ENCODE measurements at places on chromosomes 2 and 18.

- DNase-seq = no peak
Observed at GRCh38 chr2:218128781-218129457, 3.1 kb downstream of the CXCR2 start.

- no peak for DNase-seq
Observed at GRCh38 chr2:72117718-72118117, 29.9 kb downstream of the CYP26B1 start.

- no peak for DNase-seq
Observed at GRCh38 chr2:160425434-160426151, 68.0 kb downstream of the RBMS1 start.

- no peak for DNase-seq
Observed at GRCh38 chr2:204228169-204228886, 291.8 kb downstream of the ICOS start.

DNA sequence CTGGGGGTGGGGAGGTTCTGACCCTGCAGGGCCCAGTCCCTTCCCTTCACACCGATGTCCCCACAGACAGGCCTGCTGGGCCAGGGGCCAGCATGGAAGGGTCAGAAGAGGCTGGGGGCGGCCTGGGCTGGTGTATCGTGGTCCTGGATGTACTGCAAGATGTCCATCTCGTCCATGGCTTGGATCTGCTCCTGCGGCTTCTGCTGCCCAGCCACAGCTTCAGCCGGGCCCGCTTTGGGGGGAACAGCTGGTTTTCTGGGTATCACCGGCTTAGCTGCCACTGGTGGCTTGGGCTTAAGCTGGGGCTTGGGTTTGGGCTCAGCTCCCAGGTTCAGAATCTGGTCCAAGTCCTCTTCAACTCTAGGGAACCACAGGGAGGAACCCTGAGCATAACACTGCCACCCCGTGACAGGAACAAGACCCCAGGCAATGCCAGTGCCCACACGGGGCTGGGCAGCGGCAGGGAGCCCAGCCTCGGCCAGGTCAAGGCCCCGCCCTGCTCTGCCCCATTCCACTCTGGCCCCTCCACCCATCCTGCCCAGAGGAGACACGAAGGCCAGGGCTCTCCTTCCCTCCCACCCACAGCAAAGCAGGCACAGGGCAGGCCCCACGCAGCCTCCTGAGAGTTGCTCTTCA, 31.9 kb downstream of the HS1BP3 start:
- no peak for DNase-seq

DNA sequence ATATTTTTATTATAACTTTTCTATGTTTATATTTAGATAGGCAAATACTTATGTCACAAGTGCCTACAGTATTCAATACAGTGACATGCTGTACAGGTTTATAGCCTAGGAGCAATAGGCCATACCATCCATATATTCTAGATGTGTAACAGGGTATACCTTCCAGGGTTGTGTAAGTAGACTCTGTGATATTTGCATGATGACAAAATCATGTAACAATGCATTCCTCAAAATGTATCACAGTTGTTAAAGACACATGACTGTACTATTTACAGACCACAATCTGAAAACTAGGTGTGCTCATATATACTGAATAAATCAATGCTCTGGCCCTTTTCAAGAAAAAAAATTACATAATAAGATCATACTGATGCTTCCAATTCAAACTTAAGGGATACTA, 433.2 kb upstream of the RGPD4 start:
- no peak for DNase-seq

GRCh38 chr2:215879977-215880940, 133.1 kb downstream of the MREG start:
- DNase-seq = no peak

GRCh38 chr2:38148501-38148900, 72.5 kb upstream of the CYP1B1 start:
- no peak for DNase-seq

DNA sequence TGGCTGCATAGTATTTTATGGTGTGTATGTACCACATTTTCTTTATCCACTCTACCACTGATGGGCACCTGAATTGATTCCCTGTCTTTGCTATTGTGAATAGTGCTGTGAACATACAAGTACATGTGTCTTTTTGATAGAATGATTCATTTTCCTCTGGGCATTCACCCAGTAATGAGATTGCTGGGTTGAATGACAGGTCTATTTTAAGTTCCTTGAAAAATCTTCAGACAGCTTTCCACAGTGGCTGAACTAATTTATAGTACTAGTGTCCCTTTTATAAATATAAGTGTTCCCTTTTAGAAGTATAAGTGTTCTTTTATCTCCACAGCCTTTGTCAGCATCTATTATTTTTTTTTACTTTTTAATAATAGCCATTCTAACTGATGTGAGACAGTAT, 303.9 kb upstream of the EPHA4 start:
- no peak for DNase-seq

DNA sequence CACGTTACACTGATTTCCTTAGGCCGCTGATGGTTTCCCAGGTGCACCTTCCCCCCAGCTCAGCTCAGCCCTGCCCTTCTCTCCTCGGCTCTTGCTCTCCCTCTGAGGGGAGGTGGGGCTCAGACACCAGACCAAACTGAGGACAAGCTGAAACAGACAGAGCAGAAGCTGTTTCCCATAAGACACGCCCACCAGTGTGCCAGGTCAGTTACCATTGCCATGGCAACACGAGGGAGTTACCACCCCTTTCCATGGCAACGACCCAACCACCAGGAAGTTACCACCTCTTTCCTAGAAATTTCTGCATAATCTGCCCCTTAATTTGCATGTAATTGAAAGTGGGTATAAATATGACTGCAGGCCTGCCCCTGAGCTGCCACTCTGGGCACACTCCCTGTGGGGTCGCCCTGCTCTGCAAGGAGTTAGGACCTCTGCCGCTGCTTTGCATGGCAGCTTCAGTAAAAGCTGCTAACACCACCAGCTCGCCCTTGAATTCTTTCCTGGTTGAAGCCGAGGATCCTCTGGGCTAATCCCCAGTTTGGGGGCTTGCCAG, 120.9 kb upstream of the SMIM21 start:
- peak; percentile 13 for DNase-seq

DNA sequence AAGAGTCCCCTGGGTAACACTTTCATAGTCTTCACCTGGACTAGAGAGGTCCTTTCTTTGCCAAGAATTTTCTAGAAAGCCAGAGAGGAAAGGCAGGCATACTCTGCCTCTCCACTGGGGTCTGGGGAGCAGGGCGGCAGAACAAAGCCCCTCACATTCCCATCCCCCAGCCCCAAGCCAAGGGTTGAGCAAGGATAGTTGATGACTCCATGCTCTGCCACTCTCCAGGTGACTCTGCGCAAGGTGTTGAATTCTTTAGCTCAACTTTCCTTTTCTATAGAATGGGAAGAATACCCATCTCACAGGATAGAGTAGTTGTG, 2.9 kb upstream of the GDF7 start:
- no peak for DNase-seq

DNA sequence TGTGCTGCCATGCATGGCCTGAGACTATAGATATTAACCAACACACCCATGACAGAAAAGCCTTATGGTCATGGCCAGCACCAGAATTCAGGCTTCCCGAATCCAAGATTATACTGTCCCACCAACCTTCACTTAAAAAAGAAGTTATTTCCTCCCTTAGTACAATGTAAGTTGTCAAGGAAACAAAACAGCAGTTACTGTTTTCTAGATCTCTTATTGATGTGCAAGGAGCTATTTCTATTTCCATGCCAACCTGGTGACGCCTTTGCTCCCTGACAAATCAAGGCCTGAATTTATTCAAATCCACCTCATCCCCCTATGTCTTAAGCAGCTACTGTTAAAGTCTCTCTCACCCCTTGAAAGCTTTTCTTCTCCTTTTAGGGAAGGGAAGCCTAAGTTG, 249.3 kb downstream of the ZNF521 start:
- no peak for DNase-seq

- DNase-seq = no peak
Observed at GRCh38 chr18:79323471-79323870, 72.3 kb upstream of the NFATC1 start.

DNA sequence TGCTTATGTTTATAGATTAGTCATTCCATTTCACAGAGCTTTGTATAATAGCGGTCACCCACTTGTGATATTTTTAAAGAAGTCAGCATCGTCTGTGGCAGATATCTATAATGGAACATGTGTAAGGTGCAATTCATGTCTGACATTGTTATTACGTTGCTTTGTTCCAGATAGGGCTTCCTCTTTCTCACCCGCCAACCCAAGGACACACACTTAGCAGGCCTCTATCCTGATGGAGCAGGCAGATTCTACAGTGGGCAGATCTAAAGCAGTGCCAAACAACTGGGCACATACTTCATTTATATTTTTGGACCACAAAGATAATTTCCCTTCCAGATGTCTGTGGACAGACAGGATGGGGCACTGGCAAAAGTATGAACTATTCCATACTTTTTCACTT, 573.1 kb downstream of the TDRD15 start:
- DNase-seq = no peak

DNA sequence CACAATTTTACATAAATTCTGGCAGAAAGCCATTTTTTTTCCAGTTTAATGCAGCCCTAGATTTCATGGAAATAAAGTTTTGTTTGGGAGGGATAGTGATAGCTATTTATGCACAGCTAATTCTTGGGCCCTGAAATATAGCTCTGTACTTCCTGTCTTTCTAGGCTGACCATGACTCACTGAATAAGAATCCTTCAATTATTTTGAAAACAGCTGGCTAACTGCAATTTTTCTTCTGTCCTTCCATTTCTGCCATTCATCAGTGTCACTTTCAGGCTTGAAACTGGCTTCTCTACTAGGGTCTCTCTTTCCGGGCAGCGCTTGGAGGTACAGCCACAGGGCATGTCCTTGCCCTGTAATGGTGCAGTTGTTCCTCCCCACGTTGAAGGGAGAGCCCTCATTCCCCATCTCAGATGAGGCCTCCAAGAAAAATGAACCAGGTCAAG, 97.1 kb upstream of the TMEM178A start:
- no peak for DNase-seq

DNA sequence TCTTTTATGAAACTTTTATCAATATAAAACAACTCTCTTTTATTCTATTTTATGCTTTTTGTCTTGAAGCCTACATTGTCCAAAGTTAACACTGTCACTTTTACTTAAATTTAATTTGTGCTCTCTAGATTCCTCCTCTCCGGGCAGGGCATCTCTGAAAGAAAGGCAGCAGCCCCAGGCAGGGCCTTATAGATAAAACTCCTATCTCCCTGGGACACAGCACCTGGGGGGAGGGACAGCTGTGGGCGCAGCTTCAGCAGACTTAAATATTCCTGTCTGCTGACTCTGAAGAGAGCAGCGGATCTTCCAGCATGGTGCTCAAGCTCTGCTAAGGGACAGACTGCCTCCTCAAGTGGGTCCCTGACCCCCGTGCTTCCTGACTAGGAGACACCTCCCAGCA, 447.7 kb upstream of the FANCL start:
- no peak for DNase-seq

- no peak for DNase-seq
Observed at GRCh38 chr2:162919111-162919510, 80.5 kb upstream of the KCNH7 start.

DNA sequence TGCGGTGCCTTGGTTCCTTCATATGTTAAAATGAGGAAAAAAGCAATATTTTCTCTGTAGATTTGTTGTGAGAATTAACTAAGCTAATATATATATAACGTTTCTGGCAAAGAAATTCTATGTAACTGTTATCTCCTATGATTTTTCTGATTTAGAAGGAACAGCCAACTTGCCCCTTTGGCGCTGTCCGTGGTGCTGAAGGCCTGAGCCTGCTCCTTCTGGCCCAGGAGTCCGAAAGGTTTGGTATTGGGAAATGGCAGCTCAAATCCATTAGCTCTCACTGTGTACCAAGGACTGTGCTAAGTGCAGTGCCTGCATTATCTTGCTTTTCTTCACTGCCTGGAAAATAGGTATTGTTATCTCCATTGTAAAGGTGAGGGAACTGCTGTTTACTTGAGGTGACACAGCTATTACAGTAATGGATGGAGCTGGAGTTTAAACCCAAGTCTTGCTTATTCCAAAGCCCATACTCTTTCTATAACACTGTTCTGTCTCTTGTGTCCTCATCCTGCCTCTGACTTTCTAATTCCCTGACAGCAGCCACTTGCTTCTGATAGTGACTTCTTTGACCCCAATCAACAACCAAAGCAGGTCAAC, 52.2 kb downstream of the C1QL2 start:
- peak; percentile 36 for DNase-seq

DNA sequence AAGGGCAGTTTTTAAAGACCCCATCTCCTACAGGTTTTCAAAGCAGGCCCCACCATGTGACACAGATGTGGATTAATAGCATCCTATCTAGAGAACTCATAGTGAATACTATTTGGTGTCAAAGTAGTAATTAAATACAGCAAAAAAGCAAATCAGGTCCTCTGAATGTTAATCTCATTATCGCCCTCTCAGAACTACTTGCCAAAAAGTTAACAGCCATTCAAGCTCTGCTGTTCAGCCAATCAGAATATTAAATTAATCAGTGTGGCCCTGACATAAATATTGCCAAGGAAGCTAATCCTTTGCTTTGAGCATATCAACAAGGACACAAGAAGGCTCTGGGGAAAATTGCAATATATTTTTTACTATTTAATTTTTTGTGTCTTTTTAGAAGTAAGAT, 428.9 kb upstream of the SOX11 start:
- DNase-seq = no peak

DNA sequence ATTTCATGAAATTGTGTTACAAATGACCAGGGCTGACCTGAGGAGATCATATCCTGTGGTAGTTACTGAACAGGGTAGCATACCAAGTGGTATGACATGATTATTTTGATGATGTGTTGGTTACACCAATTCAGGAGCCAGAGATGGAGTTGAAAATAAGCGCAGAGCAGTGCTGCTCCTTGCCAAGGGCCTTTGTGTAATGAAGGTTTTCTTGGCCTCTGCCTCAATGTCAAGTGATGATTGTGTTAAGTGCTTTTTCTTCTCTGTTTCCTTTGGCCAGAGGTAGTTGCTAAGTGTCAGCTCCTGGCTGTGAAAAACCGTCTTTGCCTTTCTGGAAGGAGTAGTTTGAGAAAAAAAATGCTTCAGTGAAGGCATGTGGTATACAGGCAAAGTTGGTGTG, 131.2 kb downstream of the CERS6 start:
- DNase-seq = no peak

DNA sequence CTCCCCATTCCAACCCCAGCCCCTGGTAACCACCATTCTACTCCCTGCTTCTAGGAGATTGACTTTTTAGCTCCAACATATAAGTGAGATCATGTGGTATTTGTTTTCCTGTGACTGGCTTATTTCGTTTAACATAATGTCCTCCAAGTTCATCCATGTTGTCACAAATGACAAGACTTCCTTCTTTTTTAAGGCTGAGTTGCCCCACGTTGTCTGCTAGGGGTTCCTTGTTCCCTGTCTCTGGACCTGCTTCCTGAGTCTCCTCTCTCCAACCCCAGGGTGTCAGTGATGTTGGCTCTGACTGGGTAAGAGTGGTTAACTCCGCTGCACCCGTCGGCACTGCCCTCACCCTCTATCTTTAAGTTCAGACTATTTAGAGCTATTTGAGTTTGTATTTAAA, 175.2 kb downstream of the SH3RF3 start:
- no peak for DNase-seq
